MV-4-11 (cell line): ENCODE measurements at places on chromosomes 6 and 20.

DNA sequence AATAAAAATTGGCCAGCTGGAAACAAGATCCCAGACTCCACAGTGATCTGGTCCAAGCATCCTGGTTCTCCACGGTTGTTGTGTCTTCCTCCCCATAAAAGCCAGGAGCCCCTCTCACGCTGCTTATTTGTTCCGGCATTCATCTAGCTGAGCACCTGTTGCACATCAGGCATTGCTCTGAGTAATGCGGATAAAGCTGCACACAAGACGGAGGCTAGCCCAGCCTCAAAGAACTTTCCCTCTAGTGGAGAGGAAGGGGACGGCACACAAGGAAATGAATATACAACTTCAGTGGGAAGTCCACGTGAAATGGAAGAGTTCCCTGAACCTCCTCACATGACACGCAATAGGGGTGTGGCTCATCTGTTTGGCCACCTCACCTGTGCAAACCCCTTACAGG lies 30.3 kb upstream of the NXT1 start:
- DNase-seq: peak; percentile 72

- DNase-seq: no peak
Measured at GRCh38 chr6:52108128-52108527, 20.7 kb upstream of the PKHD1 start.

DNA sequence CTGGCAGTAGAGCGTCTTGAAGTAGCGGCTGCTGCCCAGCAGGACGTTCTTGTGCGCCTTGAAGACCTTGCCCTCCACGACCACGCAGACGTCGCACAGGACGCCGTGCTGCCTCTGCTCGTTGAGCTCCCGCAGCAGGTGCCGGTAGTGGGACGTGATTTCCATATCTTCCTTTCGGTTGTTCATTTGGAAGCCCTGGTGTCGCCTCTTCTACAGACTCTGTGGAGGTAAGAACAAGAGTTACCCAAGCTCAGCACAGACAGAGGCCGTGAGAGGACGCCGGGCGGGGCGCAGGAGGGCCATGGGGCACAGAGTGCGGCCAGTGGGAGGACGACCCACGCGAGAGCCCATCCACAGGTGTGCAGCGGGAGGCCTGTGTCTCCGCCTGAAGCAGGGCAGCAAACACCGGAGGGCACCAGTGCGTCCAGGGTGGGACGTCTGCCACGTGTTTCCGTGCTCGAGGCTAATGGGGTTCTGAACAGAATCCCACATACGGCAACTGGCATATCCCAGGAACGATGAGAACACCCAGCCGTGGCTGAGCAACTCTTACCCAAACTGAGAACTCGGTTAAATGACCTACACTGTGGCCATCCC lies 40.4 kb downstream of the ZBTB46 start:
- no peak for DNase-seq

DNA sequence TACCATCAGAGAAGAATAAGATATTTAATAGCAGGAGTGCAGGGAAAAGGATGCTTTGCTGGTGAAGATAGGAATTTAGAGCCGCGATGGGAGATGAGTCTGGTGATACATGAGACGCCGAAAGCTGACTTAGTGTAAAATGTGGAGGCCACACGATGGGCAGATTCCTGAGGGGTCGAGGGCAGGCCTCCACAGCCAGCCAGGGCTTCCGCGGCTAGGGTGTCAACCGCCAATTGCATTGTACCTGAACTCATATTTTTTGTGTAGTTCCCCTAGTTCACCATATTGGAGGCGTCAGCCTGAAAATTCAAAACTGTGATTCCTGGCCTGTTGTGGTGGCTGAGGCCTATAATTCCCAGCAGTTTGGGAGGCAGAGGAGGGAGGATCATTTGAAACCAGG lies 8.5 kb downstream of the ETV7 start:
- no peak for DNase-seq

DNA sequence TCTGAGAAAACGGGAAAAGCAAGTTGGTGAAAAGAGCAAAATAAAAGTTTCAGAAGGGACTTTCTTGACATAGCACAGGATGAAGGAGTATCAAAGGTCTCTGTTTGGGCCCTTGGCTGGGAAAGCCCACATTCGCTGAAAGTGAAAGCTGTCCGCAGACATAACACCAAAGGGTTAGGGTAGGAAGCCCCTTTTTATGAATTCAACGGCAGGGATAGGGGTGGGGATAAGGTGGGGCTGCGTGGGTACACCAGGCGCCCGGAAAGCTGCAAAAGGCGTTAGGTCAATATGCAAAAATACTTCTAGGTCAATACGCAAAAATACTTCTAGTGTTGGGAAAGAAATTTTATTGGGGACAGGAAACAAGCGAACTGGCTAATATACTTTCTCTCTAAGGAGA lies 135.1 kb downstream of the OR2B2 start:
- DNase-seq: no peak

- no peak for DNase-seq
Measured at GRCh38 chr6:36028088-36028876, 674 bp downstream of the MAPK14 start.

DNA sequence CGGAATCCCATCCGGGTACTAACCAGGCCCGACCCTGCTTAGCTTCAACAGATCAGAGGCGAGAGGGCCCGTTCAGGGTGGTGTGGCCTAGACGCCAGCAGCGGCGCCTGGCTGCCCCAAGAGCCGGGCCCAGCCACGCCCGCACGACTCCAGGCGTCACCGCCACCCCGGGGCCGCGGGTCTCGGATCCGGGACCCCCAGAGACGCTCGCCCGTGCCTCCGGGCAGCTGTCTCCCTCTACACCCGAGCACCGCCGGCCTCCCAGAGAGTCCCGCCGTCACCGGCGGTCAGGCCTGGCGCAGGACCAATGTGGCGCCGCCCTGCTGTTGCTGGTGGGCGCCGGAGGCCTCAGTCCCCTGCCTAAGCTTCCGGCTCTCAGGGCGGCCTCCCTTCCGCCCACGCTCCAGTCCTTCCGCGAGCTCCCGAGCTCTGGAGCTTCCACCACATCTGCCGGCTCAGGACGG lies 441.2 kb upstream of the DEFB115 start:
- no peak for DNase-seq

- no peak for DNase-seq
Measured at GRCh38 chr20:37801921-37802320, 101.0 kb upstream of the VSTM2L start.

- DNase-seq: peak; percentile 14
Measured at GRCh38 chr20:63326314-63327230, 33.6 kb downstream of the COL20A1 start.

DNA sequence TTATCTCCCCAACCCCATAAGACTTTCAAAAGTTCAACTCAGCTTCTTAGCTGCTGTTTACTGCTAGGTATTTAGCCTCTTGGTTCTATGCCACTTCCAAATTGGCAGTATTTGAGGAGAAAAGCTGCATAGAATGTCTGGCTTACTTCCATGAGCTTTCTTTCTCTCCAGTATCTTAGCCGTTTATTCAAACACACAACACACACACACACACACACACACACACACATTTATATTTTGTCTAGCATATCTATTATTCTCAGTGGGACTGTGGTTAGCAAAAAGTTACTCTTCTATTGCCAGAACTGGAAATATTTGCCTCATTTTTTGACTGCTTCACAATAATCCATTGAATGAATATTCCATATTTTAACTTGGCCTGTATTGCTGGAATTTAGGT lies 634.2 kb upstream of the IMPG1 start:
- no peak for DNase-seq

GRCh38 chr6:78829407-78829806 lies 37.9 kb upstream of the IRAK1BP1 start:
- DNase-seq: no peak

DNA sequence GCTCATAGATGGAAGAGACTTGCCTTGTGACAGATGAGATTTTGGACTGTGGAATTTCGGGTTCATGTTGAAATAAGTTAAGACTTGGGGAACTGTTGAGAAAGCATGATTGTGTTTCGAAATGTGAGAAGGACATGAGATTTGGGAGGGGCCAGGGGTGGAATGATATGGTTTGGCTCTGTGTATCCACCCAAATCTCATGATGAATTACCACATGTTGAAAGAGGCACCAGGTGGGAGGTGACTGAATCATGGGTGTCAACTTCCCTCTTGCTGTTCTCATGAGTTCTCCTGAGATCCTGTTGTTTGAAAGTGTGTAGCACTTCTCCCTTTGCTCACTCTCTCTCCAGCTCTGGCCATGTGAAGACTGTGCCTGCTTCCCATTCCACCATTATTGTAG lies 17.9 kb downstream of the AHI1 start:
- peak; percentile 63 for DNase-seq

GRCh38 chr6:47651505-47651944 lies 46.9 kb upstream of the ADGRF4 start:
- DNase-seq: no peak

DNA sequence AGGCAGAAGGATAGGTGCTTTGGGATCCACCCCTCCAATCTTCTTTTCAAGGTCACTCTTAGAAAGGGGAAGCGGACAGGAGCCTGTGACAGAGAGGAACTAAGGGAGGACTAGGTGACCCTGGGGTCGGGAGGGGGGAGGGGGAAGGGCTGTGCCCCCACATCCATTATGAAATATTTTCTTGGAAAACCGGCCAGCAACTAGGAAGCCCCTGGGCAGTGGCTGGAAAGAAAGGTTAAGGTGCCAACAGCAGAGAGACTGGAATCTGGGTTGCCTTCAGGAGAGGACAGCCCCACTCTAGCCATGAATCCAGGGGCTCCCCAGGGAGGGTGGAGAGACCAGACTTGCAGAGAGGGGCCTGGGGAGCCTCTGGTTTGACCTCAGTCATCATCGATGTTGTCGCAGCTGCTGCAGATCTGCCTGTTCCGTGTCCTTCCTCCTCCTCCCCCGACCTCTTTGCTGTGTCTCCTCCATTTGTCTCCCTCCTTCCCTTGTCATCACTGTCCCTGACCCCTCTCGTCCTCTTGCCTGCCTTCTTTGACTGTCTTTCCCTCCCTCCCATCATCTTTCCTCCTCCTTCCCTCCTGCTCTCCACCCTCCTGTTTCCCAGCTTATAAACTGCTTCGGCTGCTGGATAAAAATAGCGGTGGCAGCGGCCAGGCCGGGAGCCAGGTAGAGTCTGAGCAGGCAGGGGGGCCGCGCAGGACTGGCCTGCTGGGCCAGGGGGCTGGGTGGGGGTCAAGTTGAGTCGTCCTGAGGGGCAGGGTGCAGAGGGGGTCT lies 3.2 kb downstream of the SLC29A1 start:
- DNase-seq: no peak

GRCh38 chr6:29295181-29295585 lies 6.3 kb upstream of the OR14J1 start:
- DNase-seq: no peak

- DNase-seq: peak; percentile 92
Measured at GRCh38 chr20:1503564-1504227, 12.5 kb upstream of the SIRPB2 start.

DNA sequence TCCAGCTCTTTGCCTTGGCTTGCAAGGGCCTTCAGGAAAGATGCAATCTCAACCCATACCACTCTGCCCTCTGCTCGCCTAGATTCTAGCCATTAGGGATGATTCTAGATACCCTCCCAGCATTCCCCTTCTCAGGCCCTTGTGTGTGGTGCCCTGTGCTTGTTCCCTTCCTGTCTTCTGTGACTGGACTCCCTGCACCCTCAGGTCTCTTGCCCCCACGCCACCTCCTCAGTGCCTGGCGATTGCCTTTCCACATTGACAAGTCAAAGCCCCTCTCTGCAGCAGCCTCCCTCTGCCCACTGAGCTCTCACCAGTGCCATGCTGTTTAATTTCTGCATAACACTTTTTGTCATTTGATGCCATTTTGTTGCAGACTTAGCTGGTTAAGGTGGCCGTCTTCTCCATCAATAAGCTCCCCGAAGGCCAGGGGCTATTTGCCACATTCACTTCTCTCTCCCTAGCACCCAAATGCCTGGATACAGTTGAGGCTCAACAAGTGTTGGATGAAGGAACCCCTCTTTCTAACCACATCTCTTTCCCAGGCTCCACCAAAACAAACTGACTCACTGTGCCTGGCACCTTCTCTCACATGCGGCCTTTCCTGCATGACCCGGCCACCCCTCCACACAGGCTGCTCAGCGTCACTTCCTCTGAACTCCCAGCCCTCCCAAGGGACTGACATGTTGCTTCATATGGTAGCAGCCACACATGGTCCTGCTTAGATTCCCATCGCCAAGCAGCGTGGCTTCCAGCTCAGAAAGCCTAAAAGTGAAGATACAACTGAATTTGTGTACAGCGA lies 4.6 kb upstream of the TXNDC5 start:
- DNase-seq: peak; percentile 84

- DNase-seq: no peak
Measured at GRCh38 chr6:33843131-33844121, 39.6 kb upstream of the MLN start.

DNA sequence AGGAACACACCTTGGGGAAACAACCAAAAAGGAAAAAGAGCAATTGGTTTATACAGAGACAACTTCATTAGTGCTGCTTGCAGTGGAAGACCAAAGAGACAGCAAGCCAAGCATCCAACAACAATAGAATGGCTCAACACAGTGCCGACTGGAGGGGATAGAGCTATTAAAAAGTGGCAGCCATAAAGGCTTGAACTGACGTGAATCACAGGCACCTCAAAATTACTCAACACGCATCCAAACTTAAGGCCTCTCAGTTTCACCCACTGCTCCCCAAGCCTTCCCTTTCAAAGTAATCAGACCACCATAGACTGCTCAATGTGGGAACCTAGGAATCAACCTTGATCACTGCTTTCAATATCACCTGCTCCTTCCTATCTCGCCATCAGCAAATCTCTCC lies 9.7 kb downstream of the TNFRSF21 start:
- DNase-seq: no peak

- no peak for DNase-seq
Measured at GRCh38 chr20:53303413-53303760, 290.3 kb downstream of the ZNF217 start.

DNA sequence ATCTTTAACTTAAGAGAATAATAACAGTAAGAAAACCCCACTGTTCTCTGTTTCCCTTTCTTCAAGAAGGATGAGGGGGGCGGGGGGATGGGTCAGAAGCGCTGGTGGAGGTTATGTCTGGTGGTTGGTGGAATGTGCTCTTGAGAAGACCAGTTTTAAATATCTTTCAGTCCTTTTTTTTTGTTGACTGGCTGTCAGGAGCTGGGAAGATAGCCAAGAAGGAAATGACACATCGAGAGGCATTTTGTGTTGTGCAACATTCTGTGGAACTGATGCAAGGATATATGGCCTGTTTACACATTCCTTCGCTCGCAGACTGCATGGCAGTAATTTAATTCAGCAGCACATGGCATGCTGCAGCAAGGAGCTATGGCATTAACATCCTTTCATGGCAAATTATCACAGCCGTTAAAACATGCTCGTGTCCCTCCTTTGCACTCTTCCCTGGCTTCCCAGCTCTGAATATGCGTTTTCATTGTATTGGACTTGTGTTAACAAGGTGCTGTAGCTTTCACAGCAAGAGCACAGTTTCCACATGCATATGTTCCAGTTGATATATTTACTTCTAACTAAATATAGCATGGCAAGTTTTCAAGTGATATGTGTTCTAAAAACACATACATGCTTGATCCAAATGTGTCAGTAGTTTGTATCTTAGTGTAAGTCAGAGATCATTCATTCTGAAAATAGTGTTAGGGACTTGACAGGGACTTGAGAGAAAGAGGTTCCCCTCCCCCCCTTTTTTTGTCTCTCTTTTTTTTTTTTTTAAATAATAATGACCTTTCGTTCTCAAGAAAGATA lies 68.2 kb upstream of the SUPT3H start:
- DNase-seq: peak; percentile 99

- peak; percentile 40 for DNase-seq
Measured at GRCh38 chr6:130282234-130282995, 59.7 kb upstream of the SAMD3 start.
